ENCODE measurements at places on chromosomes 4 and X. TPM values are rescaled to one million over a fixed set of nuclear protein-coding genes. Genes with fewer than 3 reads are reported as not detected.

Gene NLRP2B
- polyA plus RNA-seq = not detected

Gene CNGA1
- not detected for polyA plus RNA-seq

GRCh38 chr4:123843137-123843536 lies 446.5 kb downstream of the SPRY1 start:
- no peak for DNase-seq

- DNase-seq = no peak
Observed at GRCh38 chrX:49063715-49064114, 4.9 kb downstream of the CCDC120 start.

DNA sequence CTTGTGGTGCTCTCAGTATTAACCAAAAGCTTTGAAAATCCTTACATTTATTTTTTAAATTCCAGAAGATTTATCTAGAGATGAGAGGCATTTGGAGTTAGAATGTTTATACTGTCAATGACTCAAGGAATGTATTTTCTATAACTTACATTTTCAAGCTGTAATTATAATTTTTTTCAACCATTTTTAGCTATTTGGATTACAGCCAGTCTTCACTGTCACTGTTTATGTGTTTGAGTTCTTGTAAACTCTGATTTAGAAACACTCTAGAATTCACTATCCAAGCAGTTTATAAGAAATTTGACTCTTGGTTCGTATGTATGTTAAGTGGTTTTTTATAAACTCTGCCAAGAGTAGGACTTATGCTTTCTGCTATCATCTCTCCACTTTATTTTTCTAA lies 36.7 kb upstream of the GUCY1A1 start:
- no peak for DNase-seq

DNA sequence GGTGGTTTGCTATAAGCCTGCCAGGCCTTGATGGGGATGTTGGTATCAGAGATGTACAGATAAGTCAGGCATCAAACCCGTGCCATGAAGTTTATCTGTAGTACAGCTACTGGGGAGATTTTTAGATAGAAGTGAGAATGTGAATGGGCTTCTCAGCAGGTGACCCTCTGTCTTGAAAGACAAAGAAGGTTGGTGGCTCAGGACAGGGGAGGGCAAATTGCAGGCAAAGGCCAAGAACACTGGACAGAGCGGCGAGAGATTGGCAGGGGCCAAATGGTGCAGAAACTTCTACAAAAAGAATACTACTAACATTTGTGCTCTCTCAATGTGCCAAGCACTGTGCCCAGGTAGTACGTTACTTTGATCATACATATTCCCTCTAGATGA lies 1.9 kb upstream of the PIM2 start:
- DNase-seq = no peak

DNA sequence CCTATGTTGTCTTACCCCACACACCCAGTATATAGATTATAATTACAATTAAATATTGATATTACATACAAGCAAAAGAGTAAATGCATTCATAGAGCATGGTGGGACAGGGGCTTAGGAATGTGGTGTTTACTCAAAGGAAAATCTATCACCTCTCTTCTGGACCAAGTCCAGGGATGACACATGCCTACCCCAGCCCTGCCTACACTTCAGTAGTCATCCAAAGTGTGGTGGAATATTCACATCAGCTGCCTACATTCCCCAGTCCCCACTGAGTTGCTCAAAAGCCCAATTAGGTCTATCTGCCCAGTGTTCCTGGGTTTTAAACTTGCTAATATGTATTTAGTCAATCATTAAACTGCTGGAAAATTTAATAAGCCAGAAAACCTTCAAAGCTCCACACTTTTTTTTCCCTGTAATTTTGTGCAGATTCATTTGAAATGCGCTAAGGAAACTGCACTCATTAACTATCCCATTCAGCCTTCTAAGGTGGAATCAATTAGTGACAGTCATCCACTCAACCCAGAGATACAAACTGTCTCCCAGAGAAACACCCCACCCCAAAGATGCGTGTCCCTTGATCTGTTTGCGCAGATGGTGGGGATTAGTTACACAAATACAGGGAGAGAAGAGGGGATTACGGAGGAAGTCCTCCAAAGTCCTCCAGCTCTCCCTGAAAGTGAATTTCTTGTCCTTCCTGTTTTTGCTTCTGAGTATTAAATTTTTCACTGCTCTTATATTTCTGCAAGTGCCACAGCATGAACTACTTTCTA lies 91.7 kb upstream of the KDR start:
- peak; percentile 28 for DNase-seq

GRCh38 chrX:98194036-98194435 lies 1310.3 kb downstream of the RPA4 start:
- DNase-seq = no peak

DNA sequence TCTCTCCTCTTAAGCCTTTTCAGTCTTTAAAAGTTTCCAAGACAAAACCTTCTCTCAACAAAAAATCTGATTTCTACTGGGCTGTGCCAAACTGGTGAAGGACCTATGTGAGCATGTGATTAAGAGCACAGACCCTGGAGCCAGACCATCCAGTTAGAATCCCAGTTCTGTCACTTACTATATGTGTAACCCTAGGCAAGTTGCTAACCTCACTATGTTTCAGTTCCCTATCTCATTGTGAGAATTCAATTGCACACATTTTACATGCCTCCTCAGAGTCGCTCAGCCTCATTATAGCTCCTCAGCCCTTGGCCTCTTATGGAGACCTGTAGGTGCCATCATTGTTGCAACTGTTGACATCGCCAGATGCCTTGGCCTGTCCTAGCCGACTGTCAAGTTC lies 54.1 kb upstream of the VEGFD start:
- no peak for DNase-seq
